Cerebellum (tissue), 4 donors: ENCODE measurements at places on chromosomes 7 and 10. TPM values are rescaled to one million over a fixed set of nuclear protein-coding genes. Genes with fewer than 3 reads are reported as not detected.

- no peak for DNase-seq
Observed at GRCh38 chr7:79806161-79806734, 328.4 kb upstream of the GNAI1 start.

- DNase-seq, result no peak
Observed at GRCh38 chr10:86692023-86692514, 23.8 kb downstream of the LDB3 start.

DNA sequence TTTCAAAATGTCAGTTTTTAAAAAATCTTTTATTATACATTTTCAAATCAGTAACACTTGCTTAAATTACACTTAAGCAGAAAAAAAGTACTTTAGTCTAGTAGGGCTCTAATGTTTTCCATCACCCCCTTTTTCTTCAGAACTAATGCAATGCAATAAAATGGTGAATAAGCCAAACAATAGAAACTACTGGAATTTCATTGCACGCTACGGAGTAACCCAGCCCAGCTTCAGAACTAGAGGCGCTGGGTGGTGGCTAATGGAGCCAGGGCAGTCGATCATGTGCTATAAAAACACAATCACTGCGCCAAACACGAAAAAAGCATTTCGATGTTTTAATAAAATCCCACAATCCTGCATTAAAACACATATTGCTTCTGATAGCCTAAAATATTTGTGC lies 59.9 kb upstream of the ODAD2 start:
- no peak for DNase-seq

DNA sequence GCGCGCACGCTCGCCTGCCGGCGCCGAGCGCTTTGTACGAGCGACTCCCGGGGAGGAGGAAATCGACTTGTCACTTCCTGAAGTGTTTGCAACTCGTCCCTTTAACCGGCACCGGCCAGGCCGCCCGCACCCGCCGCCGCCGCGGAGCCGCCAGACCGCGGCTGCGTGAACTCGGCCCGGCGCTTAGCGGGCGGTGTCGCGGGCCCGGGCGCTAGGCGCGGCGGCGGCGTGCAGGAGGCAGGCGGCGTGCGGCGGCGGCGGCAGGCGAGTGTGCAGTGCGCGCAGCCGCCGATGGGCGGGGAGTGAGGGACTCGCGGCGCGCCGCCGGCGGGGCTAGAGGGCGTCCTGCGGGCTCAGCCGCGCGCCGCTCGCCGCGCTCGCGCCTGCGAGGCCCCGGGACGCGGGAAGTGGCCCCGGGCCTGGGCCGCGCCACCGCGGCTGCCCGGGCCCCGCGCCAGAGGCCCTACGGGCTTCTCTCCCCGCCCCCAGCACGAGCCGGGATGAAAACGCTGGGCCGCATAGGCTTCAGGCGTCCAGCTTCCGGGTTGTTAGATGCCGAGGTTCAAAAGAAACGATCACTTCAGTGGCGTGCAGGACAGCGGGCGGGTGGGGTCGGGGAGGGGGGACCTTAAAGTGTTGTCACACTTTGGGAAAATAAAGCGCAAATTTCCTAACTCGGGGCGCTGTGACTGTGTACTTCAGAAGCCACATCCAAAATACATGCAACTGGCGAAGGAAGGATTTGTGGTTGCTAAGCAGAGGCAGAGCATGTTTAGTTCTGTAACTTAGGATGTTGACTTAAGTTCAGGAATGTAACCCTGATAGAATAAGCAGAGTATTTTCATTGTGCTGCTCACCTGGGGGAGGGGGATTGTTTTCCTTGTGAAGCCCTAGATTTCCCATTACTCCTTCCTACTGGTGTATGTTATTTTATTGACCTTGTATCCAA lies at the start of gene FAM53B:
Gene FAM53B (minus strand): TSS at position 277 of the 949 bp plus-strand sequence. CDS start 37,665 bp downstream, outside the sequence.
- peak; percentile 88 for DNase-seq

DNA sequence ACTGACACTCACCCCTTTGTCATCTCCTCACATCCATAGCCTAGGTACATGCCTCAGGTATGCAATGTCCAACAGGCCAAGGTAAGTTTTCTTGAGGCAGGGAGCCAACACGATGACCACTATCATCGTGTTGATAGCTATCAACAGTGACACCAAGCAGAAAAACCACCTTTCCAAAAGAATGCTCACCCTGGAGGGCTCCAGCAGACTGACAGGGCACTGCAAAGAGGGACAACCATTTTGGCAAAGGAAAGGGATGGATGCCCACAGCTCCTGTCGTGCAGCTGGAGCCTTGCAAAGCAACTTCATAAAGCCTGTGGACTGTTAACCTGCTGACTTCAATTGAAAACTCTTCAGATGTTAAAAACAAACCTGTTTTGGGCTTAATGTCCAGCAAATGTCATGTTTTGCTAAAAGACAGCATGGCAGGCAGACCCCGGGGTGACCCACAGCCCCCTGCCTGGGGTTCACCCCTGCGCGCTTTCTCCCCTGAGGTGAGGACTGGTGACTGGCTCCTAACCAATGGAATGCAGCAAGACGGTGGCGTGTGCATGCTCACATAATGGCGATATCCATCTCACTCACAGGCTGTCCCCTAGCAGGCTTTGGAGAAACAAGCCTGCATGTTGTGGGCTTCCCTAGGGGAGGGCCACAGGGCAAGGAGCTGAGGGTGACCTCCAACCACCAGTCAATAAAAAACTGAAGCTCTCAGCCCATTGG lies 293.8 kb downstream of the TCERG1L start:
- no peak for DNase-seq

- peak; percentile 72 for DNase-seq
Observed at GRCh38 chr7:129315960-129316359, 91.1 kb downstream of the AHCYL2 start.

- no peak for DNase-seq
Observed at GRCh38 chr7:5379546-5379945, 44.1 kb downstream of the TNRC18 start.

GRCh38 chr7:25710959-25711358 lies 441.0 kb upstream of the NFE2L3 start:
- DNase-seq, result no peak

- no peak for DNase-seq
Observed at GRCh38 chr10:5951167-5951711, 26.1 kb downstream of the IL15RA start.

GRCh38 chr7:1708596-1709251 lies 38.6 kb downstream of the ELFN1 start:
- no peak for DNase-seq

- no peak for DNase-seq
Observed at GRCh38 chr7:36984710-36985312, 260.5 kb upstream of the AOAH start.

DNA sequence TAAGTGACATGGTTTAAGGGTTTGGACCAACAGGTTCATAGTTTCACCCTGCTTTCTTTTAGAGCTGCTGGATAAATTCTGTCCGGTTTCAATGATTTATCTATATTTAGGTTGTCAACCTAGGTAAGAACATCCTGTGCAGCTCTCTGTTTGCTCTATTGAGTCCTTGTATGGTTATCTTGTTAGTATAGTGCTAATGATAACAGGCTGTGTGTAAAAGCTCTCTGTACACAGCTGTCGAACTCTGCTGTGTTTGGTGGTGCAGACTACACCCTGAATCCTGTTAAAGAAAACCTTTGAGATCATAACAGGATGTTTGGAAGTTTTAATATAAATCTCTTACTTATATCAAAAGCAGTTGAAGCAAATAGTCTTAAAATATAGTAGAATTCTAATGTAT lies 219.2 kb downstream of the SDK1 start:
- no peak for DNase-seq

DNA sequence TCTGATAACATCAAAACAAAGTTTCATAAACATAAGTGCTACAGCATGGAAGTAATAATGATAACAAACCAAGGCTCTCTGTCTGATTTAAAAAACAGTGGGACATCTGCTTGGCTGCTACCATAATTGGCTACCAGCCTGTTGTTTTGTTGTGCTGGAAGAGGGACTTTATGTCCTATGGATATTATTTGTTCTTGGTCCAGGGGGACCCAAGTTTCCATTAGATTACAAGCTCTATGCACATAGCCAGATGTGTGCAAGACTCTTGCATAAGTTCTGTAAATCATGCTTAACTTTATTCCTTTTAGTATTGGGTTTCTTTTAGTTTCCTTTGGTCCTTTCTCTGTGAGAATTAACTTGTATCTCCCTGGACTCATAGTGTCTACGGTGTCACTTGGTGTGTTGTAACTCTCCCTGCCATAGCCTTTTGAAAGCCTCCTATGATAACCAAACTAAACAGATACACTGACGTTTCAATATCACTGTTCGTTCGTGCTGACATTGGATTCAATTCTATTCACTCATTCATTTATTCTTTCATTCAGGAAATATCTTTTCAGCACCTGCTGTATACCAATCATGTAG lies 41.4 kb upstream of the CD36 start:
- no peak for DNase-seq

GRCh38 chr10:62037890-62038608 lies 136.6 kb downstream of the ARID5B start:
- DNase-seq, result no peak

The NRCAM gene
- total RNA-seq, result 194 TPM

The PRLHR gene
- 0.36 TPM for total RNA-seq

The PKD2L1 gene
- total RNA-seq, result not detected
